ENCODE measurements at places on chromosomes 12 and 14. TPM values are rescaled to one million over a fixed set of nuclear protein-coding genes. Genes with fewer than 3 reads are reported as not detected.

The CARMIL3 gene
- total RNA-seq, result 2.1 TPM

The TMCC3 gene
- total RNA-seq, result not detected

DNA sequence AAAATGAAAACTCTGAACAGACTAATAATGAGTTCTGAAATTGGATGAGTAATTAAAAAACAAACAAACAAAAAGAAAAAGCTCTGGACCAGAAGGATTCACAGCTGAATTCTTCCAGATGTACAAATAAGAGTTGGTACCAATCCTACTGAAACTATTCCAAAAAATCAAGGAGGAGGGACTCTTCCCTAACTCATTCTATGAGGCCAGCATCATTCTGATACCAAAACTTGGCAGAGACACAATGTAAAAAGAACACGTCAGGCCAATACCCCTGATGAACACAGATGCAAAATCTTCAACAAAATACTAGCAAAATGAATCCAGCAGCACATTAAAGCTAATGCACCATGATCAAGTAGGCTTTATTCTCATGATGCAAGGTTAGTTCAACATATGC lies 183.9 kb upstream of the CNOT2 start:
- no peak for DNase-seq

GRCh38 chr12:88860851-88861250 lies 280.6 kb upstream of the KITLG start:
- no peak for DNase-seq

DNA sequence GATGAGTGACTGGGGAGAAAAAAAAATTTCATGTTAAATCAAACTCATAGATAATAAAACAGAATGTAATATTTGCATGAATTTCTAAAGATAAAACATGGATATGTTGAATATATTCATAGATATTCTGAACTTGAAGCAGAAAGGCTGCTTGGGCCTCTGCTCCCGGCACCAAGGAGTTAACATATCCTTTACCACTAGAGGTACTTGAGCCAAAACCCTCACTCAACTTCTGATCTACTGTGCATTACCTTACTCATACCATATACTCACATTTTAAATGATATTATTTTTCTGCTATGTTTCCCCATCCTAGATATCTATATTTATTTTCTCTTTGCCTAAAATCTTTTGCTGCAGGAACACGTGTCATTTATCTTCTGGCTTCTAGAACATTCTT lies 14.9 kb downstream of the AREL1 start:
- no peak for DNase-seq

The MLH3 gene
- 28.7 TPM for total RNA-seq

The KRT3 gene
- total RNA-seq, result not detected

GRCh38 chr12:11658791-11659190 lies 9.3 kb downstream of the ETV6 start:
- no peak for DNase-seq

- DNase-seq, result no peak
Observed at GRCh38 chr12:104132351-104132956, 5.6 kb downstream of the NFYB start.

GRCh38 chr14:61234215-61234916 lies 46.8 kb downstream of the TMEM30B start:
- DNase-seq, result no peak

GRCh38 chr14:91918186-91918883 lies 29.2 kb downstream of the FBLN5 start:
- DNase-seq, result no peak

GRCh38 chr12:120724720-120725119 lies 906 bp upstream of the ACADS start:
- no peak for DNase-seq

The USP5 gene
- 166 TPM for total RNA-seq

DNA sequence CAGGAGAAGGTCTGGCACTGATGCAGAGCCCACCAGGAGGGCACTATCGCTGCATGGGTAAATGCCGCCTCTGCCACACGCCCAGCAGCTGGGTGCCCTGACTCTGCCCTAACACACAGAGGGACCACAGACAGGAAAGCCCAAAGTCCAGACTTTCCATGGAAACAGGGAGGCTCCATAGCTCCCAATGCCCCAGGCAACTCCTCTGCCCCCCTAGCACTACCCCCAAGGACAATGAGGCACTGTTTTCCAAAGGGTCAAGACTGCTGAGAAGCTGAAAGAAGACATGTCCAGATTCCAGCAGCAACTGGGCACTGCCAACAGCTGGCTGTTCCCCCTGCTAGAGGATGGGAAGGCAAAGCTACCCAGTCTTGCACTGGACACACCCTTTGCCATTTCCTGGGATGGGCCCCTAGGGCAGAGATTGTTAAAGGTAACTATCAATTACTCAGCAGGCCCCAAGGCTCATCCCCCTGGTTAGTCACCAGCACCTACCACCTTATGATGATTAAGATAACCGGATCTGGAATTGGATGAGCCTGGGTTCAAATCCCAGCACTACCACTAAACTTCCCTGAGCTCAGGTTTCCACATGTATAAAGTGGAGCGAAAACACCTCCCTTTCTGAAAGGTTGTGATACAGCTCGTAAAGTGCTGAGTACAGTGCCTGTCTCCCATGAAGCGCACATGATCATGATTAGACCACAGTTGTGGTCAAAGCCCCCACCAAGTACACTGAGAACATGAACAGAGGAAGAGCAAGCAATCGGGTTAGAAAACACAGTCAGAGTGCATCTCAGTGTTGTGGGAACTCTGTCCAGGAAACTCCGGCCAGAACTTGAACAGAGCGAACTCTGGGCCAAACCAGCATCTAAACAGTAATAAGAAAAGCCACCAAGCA lies 3.3 kb downstream of the PXN start:
- DNase-seq, result no peak

DNA sequence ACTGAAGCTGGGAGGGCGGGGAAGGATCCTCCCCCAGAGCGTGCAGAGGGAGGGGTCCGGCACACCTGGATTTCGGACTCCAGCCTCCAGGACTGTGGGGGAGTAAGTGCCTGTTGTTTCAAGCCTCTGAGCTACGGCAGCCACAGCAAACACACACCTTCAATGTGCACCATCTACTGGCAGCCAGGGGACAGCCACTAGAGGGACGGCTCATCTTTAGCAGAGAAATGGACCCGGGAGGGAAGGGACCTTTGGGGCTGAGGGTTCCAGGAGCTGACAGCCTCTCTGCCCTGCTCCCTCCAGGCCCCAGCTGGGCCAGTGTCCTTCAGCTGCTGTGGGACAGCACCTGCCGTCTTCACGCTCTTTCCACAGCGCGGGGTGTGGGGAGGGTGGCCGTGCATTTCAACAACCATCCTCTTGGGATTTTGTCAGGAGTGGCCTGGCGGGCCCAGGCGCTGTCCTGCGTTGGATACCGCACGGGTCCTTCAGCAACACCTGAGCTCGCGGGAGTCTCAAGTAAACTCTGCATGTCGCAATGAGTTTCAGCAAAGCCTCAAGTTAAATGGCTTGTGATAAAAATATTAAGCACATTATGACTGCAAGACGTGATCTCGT lies 209.2 kb upstream of the C14orf180 start:
- no peak for DNase-seq

The AMDHD1 gene
- 0.99 TPM for total RNA-seq

GRCh38 chr14:79098324-79098723 lies 928.2 kb downstream of the NRXN3 start:
- no peak for DNase-seq

- no peak for DNase-seq
Observed at GRCh38 chr12:26268841-26269561, 73.6 kb downstream of the SSPN start.

- DNase-seq, result no peak
Observed at GRCh38 chr12:53173085-53173715, 7.3 kb upstream of the ZNF740 start.

The PRKCH gene
- total RNA-seq, result 131 TPM

GRCh38 chr12:74538491-74539258 lies 1.0 kb downstream of the ATXN7L3B start:
- peak; percentile 32 for DNase-seq

Data from activated naive CD4-positive, alpha-beta T cell treated with anti-CD3 and anti-CD28 coated beads, Interleukin-2, amount 50 U/mL, for 72 hours (primary cell).